ENCODE measurements at places on chromosomes 16 and 17. TPM values are rescaled to one million over a fixed set of nuclear protein-coding genes. Genes with fewer than 3 reads are reported as not detected.

DNA sequence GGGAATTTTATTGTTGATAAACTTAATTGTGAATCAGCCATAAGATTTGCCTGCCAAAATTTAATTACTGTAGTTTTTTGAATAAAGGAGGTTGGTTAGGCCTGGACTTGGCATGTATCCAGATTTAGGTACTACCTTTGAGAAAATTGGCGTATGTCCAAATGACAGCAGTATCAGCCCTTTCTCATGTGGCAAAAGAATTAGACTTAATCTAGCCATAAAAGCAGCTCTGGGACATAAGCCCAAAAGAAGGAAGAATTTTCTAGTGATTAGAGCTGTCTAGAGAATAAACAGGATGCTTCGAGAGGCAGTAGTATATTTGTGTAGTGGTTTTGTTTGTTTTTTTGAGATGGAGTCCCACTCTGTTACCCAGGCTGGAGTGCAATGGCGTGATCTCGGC lies 27.7 kb downstream of the PPM1E start:
- no peak for DNase-seq

- DNase-seq: no peak
These were observed 4.3 kb upstream of the PLSCR3 start for GRCh38 chr17:7398612-7399011.

- DNase-seq: no peak
These were observed 78.9 kb downstream of the DNAH3 start for GRCh38 chr16:21071741-21072140.

GRCh38 chr16:11092788-11093571 lies 148.6 kb downstream of the CLEC16A start:
- DNase-seq: no peak

GRCh38 chr16:47657977-47658376 lies 196.8 kb downstream of the PHKB start:
- no peak for DNase-seq

DNA sequence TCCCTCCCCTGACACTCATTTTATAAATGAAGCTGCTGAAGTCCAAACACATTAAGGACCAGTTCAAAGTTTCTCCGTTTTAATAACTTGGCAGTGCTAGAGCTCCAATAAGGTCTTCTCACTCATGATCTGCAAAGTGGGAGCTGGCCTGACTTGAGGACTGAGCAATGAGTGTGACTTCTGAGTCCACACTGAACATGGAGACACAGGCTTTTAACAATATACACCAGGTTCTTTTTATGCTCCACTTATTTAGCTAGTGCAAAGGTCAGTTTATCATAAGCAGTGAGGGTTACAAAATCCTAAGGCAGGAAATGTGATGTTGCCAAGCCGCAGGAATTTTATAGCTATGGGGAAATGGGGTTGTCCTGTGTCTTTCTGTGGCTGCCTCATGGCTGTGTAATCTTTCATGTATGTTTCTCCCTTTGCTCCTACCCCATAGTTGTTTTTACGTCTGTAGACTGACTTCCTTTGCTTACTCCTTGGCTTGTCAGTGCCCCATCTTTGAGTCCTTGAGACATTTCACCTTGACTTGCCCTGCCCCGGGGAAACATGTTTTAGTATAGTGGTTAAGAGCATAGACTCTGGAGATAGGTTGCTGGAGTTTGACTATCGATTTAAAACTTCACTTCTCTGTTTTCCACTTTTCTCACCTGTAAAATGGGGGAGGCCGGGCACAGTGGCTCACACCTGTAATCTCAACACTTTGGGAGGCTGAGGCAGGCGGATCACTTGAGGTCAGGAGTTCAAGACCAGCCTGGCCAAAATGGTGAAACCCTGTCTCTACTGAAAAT lies 12.2 kb upstream of the MMD start:
- DNase-seq: no peak

DNA sequence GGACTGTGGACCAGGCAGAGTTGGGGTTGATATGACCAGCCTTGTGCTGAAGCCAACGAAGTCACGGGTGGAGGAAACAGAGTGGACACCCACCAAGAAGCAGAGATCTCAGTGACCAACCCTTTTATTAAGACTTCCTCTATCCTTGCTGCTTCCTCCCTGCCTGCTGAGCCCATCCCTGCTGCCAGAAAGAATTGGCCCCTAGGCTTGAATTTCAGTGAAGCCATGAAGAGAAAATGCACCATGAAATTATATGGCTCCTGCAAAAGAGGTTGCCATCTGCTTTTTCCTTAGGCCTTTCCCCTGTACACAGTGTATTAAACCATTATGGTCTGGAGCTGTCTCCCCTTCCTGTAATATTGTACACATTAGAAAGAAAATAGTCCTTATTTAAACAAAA lies 246.7 kb downstream of the HS3ST3B1 start:
- DNase-seq: no peak

DNA sequence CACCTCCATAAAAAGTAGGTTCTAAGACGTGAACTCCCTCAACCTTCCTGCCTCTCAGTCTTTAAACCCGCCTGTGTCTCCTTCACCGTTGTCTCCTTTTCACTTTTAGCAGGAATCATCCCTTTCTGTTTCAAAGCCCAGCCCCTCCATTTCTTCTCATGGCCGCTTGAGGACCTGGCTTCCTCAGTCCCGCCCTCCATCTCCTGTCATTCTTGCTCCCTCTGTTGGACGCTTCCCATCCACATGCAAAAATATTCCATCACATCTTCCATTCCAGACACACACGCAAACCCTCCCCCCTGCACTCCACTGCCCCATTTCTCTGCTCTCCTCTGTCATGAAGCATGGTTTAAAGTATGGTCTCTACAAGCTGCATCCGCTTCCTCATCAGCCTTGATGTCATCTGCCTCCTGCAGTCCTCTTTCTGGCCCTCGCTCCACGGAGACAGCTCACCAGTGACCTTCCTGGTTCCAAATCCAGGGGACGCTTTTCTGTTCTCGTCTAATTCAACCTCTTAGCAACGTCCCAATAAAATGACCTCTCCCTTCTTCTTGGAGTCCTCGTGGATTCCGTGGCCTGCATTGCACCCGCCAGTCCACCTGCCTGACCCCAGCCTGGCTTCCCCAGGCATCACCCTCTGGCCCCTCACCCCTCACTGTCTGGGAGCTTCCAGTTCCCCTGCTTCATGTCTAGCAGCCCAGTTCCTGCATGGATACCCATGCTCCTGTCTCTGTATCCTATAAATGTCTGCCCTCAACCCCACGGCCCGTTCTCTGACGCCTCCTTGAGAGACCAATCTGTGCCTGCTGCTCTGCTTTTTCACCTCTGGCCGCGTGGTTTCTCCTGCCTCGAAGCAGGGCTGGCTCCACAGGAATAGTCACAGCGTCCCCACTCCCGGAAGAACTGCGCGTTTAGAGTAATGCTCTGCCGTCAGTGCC lies 26.2 kb downstream of the ANKRD40 start:
- no peak for DNase-seq

- DNase-seq: no peak
These were observed 4.8 kb downstream of the ATP2A3 start for GRCh38 chr17:3959295-3959899.

DNA sequence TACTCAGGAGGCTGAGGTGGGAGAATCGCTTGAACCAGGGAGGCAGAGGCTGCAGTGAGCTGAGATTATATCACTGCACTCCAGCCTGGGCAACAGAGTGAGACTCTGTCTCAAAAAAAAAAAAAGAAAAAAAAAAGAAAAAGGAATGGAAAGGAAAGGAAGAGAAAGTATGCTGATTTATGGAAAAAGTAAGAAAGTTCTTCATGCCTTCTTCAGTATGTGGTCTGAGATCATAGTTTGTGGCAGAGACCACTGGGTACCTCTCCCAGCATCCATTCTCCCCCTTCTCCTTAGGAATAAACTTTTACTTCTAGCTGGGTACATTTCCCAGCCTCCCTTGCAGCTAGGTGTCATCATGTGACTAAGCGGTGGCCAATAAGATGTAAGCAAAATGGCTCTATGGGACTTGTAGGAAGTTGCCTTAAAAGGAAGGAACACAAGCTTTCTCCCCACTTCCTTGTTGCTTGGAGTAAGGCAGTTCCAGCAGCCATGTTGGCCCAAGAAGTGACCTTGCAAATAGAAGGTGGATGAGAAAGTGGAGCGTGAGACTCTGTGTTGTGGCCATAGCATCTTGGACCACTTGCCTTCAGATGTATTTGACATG lies 26.1 kb upstream of the XPO6 start:
- no peak for DNase-seq

DNA sequence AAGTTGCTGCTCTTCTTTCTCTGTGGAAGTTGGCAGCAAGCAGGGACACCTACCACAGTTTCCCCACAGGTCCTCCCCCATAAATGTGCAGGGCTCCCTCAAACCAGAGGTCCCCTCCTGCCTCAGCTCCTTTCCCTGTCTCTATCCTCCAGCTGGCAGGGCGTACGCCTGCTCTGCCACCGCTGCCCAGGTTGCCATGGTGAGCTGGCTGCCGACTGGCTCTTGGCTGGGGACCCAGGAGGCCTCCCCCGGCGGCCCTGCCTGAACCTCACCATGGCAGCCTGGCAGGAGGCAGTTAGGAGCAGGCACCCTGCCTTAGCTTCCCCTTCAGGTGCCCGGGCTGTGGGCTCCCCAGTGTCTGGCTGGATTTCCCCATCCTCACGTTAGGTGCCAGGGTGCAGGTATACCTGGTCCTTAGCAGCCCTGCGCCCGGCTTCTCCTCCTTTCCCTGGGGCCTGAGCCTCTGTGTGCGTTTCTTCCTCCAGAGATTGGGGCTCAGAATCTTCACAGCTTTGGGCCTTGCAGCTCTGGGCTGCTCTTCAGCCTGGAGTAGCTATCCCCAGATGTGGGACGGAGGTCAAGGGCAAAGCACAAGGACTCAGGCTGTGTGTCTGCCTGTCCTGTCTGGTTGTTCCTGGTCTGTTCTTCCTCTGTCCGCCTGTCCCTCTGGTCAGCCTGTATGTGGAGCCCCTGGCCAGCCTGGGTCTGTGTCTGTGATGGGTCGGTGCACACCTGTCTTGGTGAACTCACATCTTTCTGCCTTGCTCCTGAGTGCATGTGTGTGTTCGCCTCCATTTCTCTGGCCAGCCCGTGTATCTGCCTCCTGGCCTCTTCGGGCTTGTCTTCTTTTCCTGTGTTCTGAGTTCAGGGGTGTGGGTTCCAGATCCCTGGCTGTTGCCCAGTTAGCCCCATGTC lies 15.7 kb downstream of the GJD3 start:
- no peak for DNase-seq

DNA sequence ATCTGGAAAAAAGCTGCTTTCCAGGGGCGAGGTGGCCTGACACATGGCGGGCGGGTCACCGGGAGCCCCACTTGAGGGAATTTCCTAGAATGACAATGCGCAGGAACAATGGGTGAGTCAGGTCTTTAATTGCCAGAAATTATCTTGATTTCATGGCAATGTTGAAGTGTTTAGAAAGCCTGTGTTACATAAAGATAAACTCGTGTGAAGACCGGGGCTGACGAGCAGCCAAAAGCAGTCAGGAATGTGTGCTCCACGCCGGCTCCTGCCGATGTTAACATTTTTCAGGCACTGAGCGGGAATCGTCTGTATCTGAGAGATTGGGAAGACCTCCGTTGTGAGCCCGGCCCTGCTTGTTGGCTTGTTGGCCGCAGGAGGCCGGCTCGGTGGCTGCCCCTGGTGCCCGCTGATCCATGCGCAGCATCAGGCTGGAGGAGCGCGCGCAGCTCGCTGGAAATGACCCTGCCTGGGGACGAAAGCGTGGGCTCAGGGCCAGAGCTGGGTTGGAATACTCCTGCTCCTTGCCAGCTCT lies 353.1 kb downstream of the FOXL1 start:
- no peak for DNase-seq

DNA sequence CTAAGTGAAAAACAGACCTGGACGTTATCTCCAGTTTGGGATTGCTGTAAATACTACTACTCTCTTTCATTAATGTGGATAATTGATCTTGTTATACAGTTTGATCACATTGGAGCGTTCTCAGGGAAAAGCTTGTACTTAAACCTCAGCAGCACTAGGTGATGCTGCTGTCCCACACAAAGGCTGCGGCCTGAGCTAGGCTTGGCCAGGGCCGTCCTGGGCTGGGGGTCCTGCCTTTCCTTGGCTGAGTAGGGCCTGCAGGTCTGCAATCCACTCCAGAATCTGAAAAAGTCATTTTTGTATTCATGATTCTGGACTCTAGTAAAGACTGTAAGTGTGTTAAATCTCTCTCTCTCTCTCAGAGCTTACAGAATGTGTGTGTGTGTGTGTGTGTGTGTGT lies 23.7 kb upstream of the PMFBP1 start:
- DNase-seq: no peak

- DNase-seq: no peak
These were observed 311.3 kb downstream of the GRIN2A start for GRCh38 chr16:9870962-9871361.

- DNase-seq: no peak
These were observed 1.0 kb downstream of the UTP4 start for GRCh38 chr16:69133373-69133954.

- no peak for DNase-seq
These were observed 4.7 kb downstream of the CDC42EP4 start for GRCh38 chr17:73307130-73307529.

- no peak for DNase-seq
These were observed 68.1 kb upstream of the CACNG3 start for GRCh38 chr16:24188021-24188542.

- no peak for DNase-seq
These were observed 16.9 kb downstream of the MYO1D start for GRCh38 chr17:32859857-32860525.

DNA sequence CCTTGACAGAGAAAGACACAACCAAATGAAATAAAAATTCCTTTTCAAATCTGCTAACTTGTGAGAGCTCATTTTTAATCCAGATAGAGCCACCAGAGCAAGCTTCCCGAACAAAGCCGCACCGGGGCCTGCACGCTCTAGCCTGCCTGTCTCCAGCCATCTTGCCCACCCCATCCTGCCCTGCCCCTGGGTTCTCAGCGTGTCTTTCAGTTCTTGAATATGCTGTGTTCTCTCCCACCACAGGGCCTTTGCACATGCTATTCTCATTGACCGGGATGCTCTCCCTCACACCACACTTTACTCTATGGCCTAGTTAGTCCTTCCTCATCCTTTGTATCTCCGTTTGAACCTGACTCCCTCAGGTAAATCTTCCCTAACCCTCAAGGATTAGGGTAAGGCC lies 14.7 kb downstream of the SMIM5 start:
- DNase-seq: no peak

The GNG13 gene
- not detected for total RNA-seq

The OTOA gene
- total RNA-seq: 0.60 TPM

The TEKT3 gene
- not detected for total RNA-seq

The KIF2B gene
- total RNA-seq: not detected

The SLC5A11 gene
- 0.22 TPM for total RNA-seq

The HS3ST3A1 gene
- not detected for total RNA-seq

The FBXL16 gene
- total RNA-seq: 0.75 TPM

The DNASE1L2 gene
- total RNA-seq: 1.2 TPM

The PTX4 gene
- not detected for total RNA-seq

The SLC13A2 gene
- total RNA-seq: not detected

The NPIPA3 gene
- 1.8 TPM for total RNA-seq

The ETV4 gene
- total RNA-seq: not detected

The MYLK3 gene
- 0.55 TPM for total RNA-seq

The ALOX12 gene
- not detected for total RNA-seq

The KRTAP2-3 gene
- total RNA-seq: not detected

The C16orf74 gene
- 18.3 TPM for total RNA-seq

The EXOC3L1 gene
- not detected for total RNA-seq
